Activated CD8-positive, alpha-beta memory T cell treated with anti-CD3 and anti-CD28 coated beads, Interleukin-2, amount 10 ng/mL, durations not matched to agents 7 days and 5 days (primary cell): ENCODE measurements at places on chromosomes 6 and 20. TPM values are rescaled to one million over a fixed set of nuclear protein-coding genes. Genes with fewer than 3 reads are reported as not detected.

Gene FAM217A
- not detected for total RNA-seq

- DNase-seq: no peak
Measured at GRCh38 chr20:57605878-57606277, 14.3 kb downstream of the ZBP1 start.

GRCh38 chr20:25136056-25136455 is 54.1 kb upstream of the VSX1 start:
- DNase-seq: no peak

- no peak for DNase-seq
Measured at GRCh38 chr6:46918806-46919205, 2.9 kb downstream of the ADGRF5 start.

Gene DOK5
- 4.4 TPM for total RNA-seq

Gene ULBP1
- total RNA-seq: 0.82 TPM

- no peak for DNase-seq
Measured at GRCh38 chr6:147347882-147348575, 143.8 kb downstream of the STXBP5 start.

Gene ASIP
- total RNA-seq: not detected

GRCh38 chr6:107152638-107153430 is 37.5 kb upstream of the BEND3 start:
- DNase-seq: no peak

DNA sequence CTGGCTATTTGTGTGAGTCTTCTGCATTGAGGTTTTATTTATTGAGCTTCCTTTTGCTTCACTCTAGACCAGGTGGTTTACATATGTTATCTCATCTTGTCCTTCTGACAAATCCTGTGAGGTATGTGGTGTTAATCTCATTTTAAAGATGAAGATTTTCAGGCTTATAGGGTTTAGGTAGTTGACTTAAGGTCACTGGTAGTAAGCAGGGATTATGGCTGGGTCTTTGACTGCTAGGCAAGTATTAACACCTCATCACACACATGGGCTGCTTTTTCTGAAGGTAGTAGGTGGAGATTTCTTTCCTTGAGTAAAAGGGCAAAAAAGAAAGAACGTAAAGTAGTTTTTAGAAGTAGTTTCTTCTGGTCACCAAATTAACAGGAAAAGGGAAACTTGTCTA is 72.6 kb downstream of the CDKAL1 start:
- no peak for DNase-seq

- DNase-seq: no peak
Measured at GRCh38 chr6:5471637-5472398, 210.5 kb downstream of the FARS2 start.

Gene KCNK16
- total RNA-seq: not detected

DNA sequence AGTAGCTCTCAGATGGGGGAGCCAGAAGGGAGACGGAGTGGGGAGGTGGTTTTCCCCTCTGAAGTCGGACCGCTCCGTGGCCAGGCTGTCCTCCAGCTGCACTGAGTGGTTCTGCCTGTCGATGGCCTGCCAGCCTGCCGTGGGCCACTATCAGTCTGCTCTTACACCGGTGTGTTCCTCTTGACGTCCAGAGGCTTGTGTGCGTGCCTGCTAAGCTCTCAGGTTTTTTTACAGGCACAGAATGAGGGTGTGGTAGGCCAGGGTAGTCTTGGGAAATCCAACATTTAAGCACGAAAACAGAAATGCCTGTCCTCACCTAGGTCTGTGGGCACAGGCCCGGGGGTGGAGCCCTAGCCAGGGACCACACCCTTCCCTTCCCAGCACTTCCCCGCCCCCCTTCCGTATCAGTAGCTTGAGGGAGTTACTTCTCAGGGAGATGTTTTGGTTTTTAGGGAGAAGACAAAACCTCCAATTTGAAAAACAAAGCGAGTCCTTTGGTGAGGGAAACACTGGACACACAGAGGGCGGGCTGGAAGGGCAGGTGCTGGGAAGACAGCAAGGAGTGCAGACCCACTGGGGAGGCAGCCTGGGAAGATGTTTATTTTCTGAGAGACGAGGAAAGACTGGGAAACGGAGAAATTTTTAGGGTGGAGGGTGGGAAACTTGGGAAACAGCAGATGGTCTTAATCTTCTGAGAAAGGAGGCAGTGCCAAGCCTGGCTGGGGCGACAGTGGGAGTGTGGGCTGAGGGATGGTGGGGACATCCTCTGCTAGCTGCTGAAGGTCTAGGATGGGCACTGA is 106.5 kb downstream of the LY86 start:
- DNase-seq: no peak

DNA sequence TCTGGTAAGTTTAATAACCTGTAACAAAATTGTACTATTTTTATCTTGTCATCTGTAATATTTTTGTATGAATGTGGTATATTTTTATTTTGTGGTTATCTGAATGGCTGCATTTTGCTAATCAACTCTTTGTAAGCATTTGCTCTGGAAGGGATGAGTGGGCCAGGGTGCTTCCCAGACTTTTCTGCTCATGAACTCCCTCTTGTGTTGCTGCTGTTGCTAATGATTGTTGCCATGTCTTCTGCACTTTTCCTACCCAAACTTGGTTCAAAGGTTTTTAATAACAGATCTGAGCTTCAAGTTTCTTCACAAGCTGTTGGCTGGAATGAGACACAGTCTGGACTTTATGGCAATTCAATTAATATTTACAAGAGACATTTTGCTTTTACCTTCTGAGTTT is 1005.7 kb downstream of the HACE1 start:
- no peak for DNase-seq

DNA sequence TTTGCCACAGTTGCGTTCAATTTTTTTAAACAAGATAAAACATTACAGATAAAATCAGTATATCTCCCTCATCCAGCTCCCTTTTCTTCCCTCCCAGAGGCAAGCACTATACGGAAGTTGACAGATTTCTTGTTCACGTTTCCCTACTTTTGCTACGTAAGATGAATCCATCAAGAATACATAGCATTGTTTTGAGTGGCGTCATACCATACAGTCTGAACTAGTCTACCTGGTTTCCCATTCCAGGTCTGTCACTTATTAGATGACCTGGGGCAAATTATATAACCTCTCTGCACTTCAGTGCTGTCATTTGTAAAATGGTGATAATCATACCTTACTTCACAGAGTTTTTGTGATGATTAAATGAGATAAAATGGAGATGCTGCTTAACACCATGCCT is 184.3 kb upstream of the SOX4 start:
- DNase-seq: no peak
